ENCODE measurements at places on chromosomes 13 and 19.

- no peak for DNase-seq
These were observed 13.3 kb downstream of the CD70 start for GRCh38 chr19:6577476-6578125.

- peak; percentile 94 for DNase-seq
These were observed 484 bp downstream of the IL11 start for GRCh38 chr19:55369653-55370304.

DNA sequence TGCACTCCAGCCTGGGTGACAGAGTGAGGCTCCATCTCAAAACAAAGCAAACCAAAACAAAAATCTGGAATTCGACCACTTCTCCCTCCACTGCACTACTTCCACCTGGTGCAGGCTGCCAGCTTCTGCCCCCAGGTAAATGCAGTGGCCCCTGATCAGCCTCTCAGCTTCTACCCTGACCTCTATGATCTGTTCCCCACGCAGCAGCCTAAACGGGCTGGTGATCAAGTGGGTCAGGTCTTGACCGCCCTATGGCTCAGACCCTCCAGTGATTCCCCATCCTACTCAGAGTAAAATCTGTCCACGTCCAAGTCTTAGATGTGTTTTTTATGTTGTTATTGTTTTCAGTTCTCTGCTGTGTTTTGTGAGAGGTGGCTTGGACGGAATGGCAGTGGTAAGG lies 163.9 kb downstream of the KCTD15 start:
- no peak for DNase-seq

DNA sequence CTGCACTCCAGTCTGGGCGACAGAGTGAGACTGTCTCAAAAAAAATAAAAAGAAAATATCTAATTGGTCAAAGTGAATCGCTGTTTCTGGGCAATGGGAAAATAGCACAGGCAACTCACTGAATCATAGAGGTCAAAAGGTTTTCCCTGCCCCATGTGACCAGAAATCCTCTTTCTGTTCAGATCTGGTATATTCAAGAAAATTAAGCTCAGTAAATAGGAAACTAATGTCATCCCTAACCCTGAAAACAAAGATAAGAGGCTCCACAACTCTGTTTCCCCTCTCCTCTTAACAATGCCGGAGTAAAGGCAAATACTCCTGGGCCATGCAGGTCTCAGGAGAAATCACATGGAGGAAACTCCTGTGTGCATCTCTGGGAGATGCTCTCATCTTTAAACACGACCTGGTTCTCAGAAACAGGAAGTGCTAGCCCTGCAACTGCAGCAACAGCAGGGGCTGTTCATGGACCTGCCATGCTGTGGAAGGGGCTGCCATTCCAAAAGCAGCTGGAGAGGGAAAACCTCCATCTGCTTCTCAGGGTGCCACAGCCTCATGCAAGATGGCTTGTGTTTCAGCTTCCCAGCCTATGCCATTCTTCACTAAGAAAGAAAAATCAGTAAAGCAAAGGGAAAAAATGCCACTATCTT lies 47.5 kb upstream of the SLC7A9 start:
- DNase-seq = peak; percentile 8

- DNase-seq = no peak
These were observed 120.6 kb upstream of the IRS2 start for GRCh38 chr13:109906976-109907375.

- no peak for DNase-seq
These were observed 191.3 kb upstream of the PCDH9 start for GRCh38 chr13:67421475-67421874.

All from GM23338 (cell line).